C1 segment of cervical spinal cord (tissue), 14 donors: ENCODE measurements at places on chromosomes 6 and 20.

- DNase-seq = no peak
Measured at GRCh38 chr6:38024908-38025307, 205.4 kb downstream of the ZFAND3 start.

GRCh38 chr6:6235786-6236185, 84.7 kb downstream of the F13A1 start:
- DNase-seq = no peak

DNA sequence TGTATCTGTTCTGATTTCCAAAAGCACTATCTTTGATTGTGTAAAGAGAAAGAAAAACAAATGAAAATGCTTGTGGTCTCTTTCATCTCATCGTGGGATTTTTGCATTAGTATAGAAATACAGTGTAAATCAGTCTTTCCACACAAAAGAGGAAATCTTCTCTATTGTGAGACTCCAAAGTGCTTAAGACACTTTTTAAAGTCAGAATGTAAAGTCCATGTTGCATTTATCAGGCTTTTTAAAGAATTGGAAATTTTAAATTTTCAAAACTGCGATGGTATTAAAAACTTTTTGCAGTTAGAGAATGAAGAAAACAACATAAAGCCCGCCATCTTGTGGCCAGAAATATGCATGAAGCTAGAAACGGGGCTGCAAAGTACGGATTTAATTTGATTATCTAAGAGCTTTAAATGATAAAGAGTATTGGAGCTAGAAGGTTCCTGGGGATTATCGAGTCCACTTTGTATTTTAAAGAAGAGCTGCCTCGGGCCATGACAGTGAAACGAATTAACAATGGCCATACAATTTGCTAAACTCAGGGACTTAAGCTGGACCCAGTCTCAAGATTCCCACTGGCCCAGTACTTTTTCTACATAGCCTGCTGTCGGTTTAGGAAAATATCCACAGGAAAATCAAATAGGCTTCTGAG, 339.6 kb downstream of the ARHGAP18 start:
- DNase-seq = no peak

GRCh38 chr6:56821005-56821432, 133.9 kb upstream of the BEND6 start:
- DNase-seq = no peak

- no peak for DNase-seq
Measured at GRCh38 chr6:11447265-11447664, 90.3 kb upstream of the TMEM170B start.

DNA sequence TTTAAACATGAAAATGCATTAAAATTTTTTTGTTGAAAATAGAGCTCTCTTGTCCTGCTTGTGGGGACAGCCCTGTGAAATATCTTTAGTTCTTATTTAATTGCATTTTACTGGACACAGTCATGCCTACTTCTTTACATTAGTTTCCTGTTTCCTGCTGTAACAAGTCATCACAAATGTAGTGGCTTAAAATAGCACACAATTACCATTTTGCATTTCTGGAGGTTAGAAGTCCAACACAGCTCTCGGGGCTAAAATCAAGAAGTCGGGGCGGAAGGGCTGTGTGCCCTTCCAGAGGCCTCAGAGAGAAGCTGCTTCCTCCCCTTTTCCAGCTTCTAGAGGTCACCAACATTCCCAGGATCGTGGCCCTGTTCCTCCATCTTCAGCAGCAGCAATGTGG, 29.4 kb downstream of the PNLDC1 start:
- no peak for DNase-seq

- no peak for DNase-seq
Measured at GRCh38 chr6:155378724-155379123, 64.4 kb upstream of the TFB1M start.

DNA sequence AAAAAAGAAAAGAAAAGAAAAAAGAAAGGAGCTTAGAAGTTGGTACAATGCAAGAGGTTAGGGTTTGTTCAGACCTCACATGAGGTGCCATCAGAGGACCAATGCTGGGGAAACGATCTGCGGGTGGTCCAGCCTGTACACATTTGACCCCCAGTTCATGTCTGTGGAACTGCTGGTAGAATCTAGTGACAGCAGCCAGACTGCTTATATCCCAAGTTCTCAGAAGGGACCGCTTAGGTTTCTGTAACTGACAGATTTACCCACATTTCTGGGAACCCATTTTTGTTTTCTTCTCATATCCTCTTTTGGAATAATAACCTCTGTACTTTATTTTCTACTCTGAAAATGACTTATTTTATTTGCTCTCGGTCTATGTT, 4.7 kb downstream of the PPP1R18 start:
- DNase-seq = no peak

- DNase-seq = no peak
Measured at GRCh38 chr6:33164665-33165373, 27.4 kb downstream of the COL11A2 start.
